Placental pericyte (primary cell): ENCODE measurements at places on chromosomes 2 and 18. TPM values are rescaled to one million over a fixed set of nuclear protein-coding genes. Genes with fewer than 3 reads are reported as not detected.

Gene FTCDNL1
- total RNA-seq: 0.22 and 0.43 TPM in 2 replicates

Gene RGPD4
- under 0.01 TPM in 1 of 2 replicates, not detected in the other for total RNA-seq

Gene ARHGEF4
- 1.0 and 1.8 TPM in 2 replicates for total RNA-seq

Gene CD28
- not detected in 2 replicates for total RNA-seq

Gene ALPP
- under 0.01 TPM in 1 of 2 replicates, not detected in the other for total RNA-seq

Gene XDH
- under 0.01 and 2.0 TPM in 2 replicates for total RNA-seq

Gene YWHAQ
- total RNA-seq: 294 and 424 TPM in 2 replicates

Gene IL36RN
- under 0.01 TPM in 1 of 2 replicates, not detected in the other for total RNA-seq

Gene OSBPL6
- total RNA-seq: 0.22 and 3.0 TPM in 2 replicates

Gene PRKAG3
- not detected in 2 replicates for total RNA-seq

Gene DAPL1
- total RNA-seq: not detected in 2 replicates

Gene TBR1
- under 0.01 TPM in 1 of 2 replicates, not detected in the other for total RNA-seq

Gene CYS1
- total RNA-seq: 0.14 and 0.22 TPM in 2 replicates

Gene ADGRF3
- under 0.01 TPM in 2 replicates for total RNA-seq

Gene LYPD6B
- total RNA-seq: 5.4 and 12.5 TPM in 2 replicates

Gene ANKRD29
- 0.22 and 1.3 TPM in 2 replicates for total RNA-seq

Gene TBC1D8
- 8.1 and 19.5 TPM in 2 replicates for total RNA-seq
